ENCODE measurements at places on chromosomes 12 and 14. TPM values are rescaled to one million over a fixed set of nuclear protein-coding genes. Genes with fewer than 3 reads are reported as not detected.
A peak's percentile ranks its signal among the peaks of the same experiment; 100 is the strongest.

The BDKRB2 gene
- 0.13 TPM for total RNA-seq

The KRT75 gene
- total RNA-seq, result not detected

The ZDHHC22 gene
- not detected for total RNA-seq

The CLECL1 gene
- 13.8 TPM for total RNA-seq

The XRCC3 gene
- 16.7 TPM for total RNA-seq

The SOAT2 gene
- total RNA-seq, result 0.80 TPM

- no peak for DNase-seq
Observed at GRCh38 chr14:104202259-104203070, 64.1 kb downstream of the KIF26A start.

- peak; percentile 64 for DNase-seq
Observed at GRCh38 chr12:131897875-131898274, 3.5 kb downstream of the ULK1 start.

DNA sequence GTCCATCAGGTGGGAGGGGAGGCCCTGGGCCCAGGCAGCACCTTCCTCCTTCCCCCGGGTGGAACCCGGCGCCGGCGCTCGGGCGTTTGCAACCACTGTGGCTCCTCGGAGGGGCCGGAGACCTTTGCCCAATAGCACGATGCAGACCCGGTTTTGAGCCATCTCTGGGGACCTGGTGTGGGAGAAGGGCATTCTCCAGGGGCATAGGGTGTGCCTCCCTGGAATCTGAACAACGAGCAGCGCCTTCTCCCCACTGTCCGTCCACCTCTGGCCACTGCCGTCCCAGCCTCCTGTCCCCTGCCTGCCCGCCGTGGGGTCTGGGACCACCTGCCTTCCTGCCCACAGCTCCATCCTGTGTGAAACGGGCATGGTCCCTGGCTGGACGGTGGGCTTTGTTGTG is 12.5 kb downstream of the ZFYVE21 start:
- no peak for DNase-seq

GRCh38 chr12:101939306-101939705 is 61.9 kb downstream of the DRAM1 start:
- DNase-seq, result no peak

GRCh38 chr12:101858361-101858760 is 19.0 kb upstream of the DRAM1 start:
- DNase-seq, result no peak
